Thyroid gland (tissue), 4 donors: ENCODE measurements at places on chromosomes 4 and X. TPM values are rescaled to one million over a fixed set of nuclear protein-coding genes. Genes with fewer than 3 reads are reported as not detected.

DNA sequence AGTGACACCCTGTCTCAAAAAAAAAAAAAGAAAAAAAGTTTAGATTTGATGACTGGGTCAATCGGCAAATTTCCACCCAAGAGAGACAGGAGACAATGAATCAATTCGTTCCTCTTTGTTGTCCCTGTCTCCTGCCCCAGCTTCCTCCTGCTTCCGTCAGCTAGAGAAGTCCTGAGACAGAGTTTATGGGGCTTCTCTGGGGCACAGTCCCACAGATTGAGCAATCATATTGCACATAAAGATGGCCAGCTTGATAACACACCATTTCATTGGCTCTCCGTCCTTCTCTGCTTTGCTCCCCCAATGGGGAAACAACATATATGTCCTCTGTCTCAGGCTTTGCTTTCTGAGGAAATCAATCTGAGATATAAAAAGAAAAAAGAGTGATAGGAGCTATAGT lies 78.4 kb upstream of the FUNDC1 start:
- no peak for DNase-seq

GRCh38 chr4:48346594-48346993 lies 5.3 kb downstream of the SLAIN2 start:
- DNase-seq = no peak

DNA sequence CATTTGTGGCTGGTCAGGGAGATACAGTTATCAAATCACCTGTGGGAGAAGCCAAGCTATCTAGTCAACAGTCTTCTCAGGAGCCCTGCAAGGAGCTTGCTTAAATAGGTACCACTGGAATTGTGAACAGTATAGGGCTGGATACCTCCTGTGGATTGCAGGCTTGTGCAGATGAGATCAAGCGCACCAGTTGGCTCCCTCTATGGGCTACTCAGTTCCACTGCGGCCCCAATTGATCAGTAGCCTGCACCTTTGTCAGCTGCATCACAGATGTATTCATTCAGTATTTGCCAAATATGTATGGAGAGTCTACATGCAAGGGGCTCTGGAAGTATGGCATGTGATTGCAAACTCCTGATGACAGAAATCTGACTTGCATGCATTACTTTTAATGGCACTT lies 28.6 kb downstream of the TEX13A start:
- no peak for DNase-seq

GRCh38 chrX:6738518-6739470 lies 203.9 kb upstream of the VCX3A start:
- no peak for DNase-seq

DNA sequence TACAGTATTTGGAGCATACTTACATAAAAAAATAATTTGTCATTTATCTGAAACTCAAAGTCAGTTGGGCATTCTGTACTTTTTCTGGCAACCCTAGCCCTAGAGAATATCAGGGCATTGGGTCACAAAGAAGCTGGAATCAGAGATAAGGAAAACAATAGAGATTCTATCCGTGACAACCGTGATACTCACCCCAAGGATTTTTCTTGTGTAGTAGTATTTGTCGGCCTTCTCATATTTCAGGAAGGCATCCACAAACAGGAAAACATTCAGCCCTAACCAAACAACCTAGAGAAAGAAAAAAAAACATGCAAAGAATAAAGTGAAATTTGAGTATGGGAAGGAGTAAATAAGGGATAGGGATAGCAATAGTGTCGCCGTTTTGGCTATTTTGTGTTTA lies 3.6 kb downstream of the NOX1 start:
- no peak for DNase-seq

DNA sequence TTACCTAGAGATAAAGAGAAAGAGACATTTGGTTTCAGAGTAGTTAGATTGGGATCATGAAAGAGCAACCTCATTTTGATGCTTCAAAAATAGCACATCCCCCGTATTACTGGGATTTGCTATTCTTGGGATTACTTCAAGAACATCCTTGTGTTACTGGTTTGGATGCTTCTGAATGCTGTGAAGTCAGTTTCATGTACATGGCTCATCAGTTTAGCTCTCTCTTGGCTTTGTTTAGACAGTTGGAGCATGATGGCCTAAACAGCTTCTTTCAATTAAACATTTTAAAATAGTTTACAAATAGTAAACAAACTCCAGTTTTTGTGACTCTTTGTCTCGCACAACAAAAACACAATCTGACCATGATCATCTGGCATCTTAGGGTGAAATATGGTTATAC lies 23.9 kb downstream of the HTT start:
- DNase-seq = no peak

DNA sequence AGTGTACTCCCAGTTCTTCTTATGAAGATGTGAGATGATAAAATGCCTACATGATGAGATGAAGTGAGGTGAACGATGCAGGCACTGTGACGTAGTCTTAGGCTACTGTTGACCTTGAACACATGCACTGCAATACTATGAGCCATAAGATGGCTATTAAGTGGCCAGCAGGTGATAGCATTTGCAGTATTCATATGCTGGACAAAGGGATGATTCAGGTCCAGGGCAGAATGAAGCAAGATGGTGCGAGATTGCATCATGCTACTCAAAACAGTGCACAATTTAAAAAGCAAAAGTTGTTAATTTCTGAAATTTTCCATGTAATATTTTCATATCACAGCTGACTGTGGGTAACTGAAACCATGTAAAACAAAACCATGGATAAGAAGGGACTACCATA lies 781.4 kb downstream of the PCDH18 start:
- no peak for DNase-seq

DNA sequence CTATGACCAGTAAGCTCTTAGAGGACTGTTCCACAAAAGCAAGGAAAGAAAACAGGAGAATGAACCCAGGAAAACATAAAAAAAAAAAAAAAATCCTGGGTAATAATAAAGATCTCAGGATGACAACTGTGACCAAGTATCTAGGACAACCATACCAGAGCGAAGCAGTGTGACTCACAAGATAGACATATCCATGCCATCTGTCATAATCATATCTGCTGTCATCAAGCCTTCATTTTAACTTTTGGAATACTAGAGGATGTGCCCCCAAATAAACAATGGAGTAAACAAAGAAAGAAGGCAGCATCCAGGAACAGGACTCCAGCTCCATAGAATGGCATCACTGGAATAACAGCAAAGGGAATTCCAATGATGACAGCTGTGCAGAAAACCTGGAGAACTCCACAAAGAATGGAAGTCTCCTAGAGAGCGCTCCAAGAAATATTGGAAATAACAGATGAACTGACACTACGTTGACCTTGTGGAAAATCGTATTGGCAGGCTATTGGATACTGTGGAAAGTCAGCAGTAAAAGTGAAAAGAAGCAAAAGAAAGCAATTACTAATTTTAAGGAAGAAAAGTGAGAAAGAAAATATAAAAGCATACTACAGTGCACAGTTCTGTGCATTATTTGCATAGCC lies 35.3 kb downstream of the HPGDS start:
- DNase-seq = no peak

DNA sequence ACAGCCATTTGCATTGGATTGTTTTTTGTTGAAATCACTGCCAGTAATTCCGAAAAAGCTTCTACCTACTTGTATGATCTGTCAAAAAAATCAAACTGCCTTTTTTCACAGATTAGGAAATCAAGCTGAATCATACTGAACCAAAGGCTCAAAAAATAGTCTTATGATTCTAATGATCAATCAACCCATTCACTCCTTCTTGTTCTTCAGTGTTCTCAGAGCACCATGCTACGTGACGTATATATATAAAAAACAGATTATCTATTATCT lies 187.1 kb downstream of the UNC5C start:
- DNase-seq = no peak

DNA sequence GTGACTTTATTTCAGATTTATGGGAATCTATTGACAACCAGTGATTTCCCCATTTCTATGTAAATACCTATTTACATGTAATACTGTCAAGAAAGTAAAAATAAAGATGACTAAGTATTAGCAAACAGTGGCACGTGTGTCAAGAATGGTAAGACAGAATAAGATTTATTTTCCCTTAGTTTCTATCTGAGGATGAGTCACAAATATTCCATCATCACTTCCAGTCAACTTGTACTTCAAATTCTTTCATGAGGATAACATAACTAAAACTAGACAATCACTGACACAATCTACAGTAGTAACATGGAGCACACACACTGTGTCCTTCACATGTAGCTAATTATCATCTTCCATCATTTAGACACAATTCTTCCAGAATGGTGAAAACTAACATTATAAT lies 625.3 kb upstream of the PCDH7 start:
- DNase-seq = no peak

GRCh38 chrX:6701085-6701484 lies 166.2 kb upstream of the VCX3A start:
- DNase-seq = no peak

DNA sequence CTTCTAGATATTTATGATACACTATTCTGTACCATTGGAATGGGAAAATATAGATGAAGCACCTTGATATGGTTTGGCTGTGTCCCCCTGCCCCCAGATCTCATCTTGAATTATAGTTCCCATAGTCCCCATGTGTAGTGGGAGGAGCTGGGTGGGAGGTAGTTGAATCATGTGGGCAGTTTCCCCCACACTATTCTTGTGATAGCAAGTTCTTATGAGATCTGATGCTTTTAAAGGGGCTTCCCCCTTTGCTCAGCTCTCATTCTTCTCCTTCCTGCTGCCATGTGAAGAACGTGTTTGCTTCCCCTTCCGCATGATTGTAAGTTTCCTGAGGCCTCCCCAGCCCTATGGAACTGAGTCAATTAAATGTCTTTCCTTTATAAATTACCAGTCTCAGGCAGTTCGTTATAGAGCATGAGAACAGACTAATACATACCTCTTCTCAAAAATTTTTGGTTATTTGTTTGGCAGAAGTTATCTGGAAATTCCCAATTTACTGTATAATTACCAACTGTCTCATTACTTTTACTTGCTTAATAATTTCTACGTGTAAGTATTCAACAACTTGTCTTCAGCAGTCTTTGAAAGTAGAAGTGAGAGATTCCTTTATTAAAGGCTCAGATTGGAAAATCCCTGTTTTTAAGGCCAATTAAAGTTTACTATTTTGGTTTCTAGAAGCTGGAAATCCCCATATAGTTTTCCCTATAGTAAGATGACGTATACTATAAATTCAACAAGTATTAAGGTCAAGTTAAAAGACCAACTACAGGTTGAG lies 152.7 kb downstream of the RNF150 start:
- no peak for DNase-seq

GRCh38 chr4:30619679-30620078 lies 100.5 kb upstream of the PCDH7 start:
- DNase-seq = no peak

- no peak for DNase-seq
These were observed 1865.5 kb upstream of the TENM3 start for GRCh38 chr4:180377741-180378140.

DNA sequence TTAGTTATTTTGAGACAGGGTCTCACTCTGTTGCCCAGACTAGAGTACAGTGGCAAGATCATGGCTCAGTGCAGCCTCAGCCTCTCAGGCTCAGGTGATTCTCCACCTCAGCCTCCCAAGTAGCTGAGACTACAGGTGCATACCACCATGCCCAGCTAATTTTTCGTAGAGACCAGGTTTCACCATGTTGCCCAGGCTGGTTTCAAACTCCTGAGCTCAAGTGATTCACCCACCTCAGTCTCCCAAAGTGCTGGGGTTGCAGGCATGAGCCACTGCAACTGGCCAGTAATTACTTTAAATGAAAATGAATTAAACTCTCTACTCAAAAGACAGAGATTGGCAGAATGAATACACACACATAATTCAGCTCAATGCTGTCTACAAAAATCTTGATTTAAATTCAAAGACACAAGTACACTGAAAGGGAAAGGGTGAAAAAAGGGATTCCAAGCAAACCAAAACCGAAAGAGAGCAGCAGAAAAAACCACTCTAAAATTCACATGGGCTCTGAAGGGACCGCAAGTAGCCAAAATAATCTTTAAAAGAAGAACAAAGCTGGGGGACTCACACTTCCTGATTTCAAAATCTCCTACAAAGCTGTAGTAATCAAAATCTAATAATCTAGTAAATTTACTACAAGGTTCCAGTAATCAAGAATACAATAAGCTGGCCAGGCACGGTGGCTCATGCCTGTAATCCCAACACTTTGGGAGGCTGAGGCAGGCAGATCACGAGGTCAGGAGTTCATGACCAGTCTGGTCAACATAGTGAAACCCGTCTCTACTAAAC lies 11.8 kb upstream of the SPON2 start:
- no peak for DNase-seq

DNA sequence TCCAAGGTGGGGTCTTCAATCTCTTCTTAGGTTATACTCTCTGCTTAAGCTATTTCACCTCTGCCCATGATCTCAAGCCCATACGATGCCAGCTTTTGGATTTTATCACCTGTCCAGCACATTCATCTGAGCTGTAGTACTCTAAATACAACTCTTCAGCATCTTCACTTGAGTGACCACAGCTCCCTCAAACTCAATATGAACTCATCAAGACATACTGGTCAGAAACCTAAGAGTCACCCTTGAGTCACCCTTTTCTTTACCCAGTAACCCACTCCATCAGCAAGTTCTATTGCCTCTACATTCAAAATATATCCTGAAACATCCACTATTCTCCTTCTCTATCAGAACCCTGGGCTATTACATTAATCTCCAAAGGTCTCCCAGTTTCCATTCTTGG lies 69.4 kb downstream of the DCHS2 start:
- no peak for DNase-seq

DNA sequence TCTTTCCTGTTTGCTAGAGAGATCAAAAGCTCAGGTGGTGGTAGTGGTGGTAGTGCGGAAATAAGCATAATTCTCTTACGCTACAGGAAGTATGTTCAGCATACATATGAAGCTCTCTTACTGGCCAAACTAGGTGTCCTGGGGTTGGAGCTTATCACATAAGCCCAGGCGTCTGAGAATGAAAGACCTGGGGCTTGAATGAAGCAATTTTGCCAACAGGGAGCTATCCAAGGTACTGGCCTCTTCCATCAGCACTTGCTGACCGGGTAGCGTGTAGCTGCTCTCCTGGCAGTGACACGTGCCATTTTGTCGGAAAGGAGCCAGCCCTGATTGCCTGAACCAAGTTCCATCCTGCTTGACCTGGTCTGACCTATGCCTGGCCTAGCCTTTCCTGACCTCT lies 65.9 kb upstream of the HPF1 start:
- peak; percentile 69 for DNase-seq

DNA sequence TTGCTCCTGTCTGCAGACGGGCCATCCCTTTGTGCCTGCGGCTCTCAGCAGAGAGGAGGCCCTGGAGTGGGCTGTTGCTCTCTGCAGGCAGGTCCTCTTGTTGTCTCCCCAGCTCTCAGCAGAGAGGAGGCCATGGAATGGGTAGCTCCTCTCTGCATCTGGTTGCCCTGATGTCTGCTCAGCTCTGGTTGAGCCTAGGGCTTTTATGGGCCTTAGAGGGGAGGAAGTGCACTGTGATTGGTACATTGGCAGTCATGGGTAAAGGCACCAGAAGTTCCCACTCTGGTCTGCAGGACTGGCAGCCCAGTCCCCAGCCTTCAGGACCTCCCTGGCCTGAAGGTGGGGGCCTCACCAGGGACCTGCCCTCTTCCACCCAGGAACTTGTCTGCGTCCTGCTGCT lies 21.5 kb downstream of the SPON2 start:
- DNase-seq = no peak

- DNase-seq = no peak
These were observed 74.9 kb downstream of the NYX start for GRCh38 chrX:41522081-41522480.

Gene ACOT9
- 50.1 TPM for total RNA-seq

Gene HPSE
- 1.1 TPM for total RNA-seq

Gene CLNK
- total RNA-seq = not detected

Gene HMGB2
- total RNA-seq = 33.0 TPM

Gene SPARCL1
- 234 TPM for total RNA-seq

Gene RASGEF1B
- total RNA-seq = 4.3 TPM

Gene SPANXN4
- not detected for total RNA-seq
